Right ventricle myocardium inferior (tissue), 1 donor: ENCODE measurements at places on chromosomes 2 and 18. TPM values are rescaled to one million over a fixed set of nuclear protein-coding genes. Genes with fewer than 3 reads are reported as not detected.

Gene SEH1L
- total RNA-seq: 19.7 TPM

Gene SNTG2
- total RNA-seq: 2.4 TPM

GRCh38 chr2:55301277-55301676 is 32.2 kb upstream of the MTIF2 start:
- DNase-seq: no peak

DNA sequence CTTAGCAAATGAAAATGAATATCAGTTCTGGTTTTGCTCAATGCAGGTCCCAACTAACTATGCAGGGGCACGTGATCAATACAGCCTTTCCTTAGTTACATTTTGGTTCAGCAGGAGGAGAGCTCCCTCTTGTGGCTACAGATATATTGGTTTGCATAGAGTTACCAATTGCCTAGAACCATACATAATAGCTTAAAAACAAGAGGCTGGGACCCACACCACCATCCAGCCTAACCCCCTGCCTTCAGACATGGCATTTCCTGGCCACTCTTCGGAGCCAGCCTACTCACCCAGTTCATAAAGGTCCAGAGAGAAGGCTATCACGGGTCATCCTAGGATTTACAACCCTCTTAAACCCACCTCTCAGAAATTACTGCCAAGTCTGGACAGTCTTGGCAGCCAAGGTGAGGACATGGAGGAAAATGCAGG is 10.5 kb downstream of the CCDC93 start:
- no peak for DNase-seq

DNA sequence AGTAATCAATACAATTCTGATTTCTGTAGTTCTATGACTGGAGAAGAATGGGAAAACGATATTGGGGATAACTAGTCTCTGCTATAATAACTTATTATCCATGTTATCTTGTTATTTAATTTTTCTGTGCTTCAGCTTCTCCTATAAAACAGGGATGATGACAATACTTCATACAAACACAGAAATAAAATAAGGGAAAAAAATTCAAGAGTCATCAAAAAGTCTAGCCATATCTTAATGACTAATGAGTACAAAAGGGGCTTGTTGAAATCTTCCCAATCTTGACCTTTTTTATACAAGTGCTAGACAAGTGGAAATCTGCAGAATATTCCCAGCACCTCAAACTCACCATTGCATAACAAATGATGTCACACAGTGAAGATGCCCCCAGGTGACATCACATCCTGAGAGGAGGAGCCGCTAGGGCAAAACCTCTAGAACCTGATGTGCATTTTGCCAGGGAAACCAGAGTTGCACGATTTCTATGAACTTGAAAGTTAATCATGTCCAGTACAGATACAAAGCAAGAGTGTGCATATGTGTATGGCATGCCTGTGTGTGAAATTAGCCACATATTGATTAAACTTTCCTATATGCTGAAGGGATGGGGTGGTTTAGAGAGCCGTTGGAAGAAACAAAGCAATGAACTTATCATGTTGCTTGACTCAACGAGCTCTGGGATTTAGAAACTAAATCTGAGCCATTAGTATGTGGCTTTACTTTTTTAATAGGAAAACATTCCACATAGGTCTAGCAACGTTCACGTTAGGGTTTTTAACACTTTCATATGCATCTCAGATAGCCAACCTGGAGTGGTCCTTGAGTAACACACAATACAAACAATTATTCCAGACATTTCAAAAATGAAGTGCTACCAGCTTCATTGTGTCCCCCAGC is 278.9 kb downstream of the SLC4A3 start:
- no peak for DNase-seq
